NCI-H187 (cell line): ENCODE measurements at places on chromosomes 1 and 21.

GRCh38 chr1:149963358-149963757 is 26.7 kb upstream of the MTMR11 start:
- no peak for DNase-seq

DNA sequence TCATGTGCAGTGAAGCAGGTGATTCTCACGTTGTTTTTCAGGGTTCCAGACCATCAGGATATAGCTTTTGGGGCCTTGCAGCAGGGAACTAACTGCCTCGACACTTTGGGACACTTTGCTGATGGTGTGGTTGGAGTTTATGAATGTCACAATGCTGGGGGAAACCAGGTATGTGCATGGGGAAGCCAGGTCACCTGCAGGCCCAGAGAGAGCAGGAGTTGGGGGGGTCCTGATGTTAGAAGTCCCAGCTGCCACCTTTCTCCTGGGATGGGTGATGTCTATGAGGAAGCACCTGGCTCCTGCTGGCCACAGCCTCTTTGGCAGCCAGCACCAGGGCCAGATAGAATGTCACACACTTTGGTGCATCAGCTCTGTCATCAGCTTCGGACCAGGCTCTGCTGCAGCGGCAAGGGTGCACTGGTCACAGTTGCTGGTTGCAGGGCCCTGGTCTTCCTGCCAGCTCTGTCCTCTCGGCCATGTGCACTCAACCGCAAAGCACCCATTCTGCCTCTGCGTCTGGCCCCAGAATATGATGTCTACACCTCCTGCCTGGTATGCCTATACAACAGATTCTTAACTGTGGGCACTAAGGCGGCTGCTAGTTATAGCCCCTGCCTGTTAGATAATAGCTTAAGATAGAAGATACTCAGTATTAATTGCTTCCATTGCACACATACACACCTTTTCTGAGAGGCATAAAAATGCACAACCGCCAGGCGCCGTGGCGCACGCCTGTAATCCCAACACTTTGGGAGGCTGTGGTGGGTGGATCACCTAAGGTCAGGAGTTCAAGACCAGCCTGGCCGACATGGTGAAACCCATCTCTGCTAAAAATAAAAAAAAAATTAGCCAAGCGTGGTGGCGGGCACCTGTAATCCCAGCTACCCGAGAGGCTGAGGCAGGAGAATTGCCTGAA is 160.7 kb downstream of the PGBD5 start:
- DNase-seq, result no peak

DNA sequence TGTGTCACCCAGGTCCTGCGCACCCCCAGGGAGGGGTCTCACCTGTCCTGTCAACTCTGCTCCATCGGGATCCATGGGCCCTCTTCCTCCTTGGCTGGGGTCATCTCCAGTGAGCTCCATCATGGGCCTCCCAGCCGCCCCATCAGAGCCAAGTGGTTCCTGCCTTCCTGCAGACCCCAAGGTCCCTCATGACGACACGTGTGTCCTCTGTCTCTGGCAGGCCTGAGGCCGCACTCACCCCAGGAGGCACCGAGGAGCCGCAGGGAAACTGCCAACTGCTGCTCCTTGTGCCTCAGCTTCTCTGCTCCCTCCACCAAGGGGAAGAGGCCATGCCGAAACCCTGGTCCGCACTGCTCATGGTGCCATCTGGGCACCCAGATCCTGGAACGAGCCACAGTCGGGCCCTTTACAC is 46.8 kb downstream of the COL18A1 start:
- DNase-seq, result no peak

GRCh38 chr1:9687120-9687873 is 35.8 kb downstream of the PIK3CD start:
- no peak for DNase-seq

GRCh38 chr1:145757420-145757819 is 38.1 kb downstream of the CD160 start:
- no peak for DNase-seq

- DNase-seq, result no peak
Measured at GRCh38 chr21:45997205-45997494, 15.6 kb downstream of the COL6A1 start.
